ENCODE measurements at places on chromosomes 7 and 10.

GRCh38 chr10:91616137-91616536, 16.7 kb downstream of the PPP1R3C start:
- DNase-seq: no peak

DNA sequence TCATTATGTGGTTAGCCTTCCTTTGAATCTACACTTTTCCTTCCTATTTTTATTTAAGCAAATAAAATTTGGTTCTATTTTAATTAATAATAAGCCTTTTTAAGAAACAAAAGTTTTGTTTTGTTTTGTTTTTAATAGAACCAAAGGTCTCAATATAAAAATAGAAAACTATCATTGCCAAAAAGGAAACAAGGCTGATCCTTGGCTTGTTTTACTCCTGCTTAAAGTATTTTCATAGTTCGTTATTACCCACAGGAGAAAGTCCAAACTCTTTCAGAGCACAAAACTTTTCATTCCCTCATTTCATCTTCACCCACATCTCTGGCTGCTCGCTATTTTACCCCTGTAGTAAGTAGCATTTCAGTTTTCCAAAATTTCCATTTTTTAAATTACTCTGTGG, 374.8 kb downstream of the SEMA3D start:
- DNase-seq: no peak

DNA sequence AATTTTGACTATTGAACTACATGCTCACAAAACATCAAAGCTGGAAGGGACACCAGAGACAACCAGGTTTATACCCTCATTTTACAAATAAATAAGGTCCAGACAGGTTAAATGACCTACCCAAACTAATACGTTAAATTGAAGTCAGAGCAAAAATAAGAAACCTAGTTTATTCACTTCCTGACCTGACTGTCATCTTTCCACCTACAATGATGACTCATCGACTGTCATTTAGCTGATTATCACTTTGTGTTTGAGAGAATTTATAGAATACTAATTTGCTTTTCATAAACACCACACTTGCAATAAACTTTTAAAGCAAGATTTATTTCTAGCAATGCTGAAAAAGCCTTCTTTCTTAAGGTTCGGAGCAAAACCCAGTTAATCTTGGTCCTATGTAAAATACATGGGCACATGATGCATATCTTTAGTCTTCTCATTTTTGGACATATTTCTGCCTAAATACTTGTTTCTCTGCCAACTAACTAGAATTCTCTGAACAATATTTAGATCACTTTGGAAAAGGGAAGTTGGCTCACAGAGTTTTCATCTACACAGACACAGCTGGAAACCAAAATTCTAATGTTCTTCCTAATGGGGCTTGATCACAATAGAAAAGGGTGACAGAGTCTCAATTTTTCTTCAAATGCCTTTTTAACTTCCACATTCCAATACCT, 16.7 kb upstream of the LRRN3 start:
- DNase-seq: no peak

GRCh38 chr10:6067457-6067856, 5.3 kb upstream of the IL2RA start:
- DNase-seq: no peak

DNA sequence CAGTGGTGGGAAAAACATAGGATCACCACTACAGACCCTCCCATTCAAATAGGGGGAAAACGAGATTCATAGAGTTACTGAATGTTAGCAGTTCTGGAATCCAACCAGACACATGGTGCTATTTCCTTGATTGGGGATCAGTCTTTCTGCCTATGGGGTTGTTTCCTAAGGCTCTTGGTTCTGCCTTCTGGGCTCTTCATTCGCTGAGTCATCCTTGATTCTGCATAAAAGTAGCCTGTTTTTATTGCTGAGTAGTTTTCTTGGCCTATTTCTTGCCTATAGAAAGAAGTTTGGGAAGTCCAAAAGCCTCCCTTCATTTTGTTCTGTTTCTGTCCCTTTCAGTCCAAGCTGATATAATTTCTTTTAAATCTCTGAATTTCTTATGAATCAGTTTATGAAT, 99.3 kb upstream of the OIT3 start:
- no peak for DNase-seq

- DNase-seq: no peak
Measured at GRCh38 chr10:75403939-75404814, 2.6 kb upstream of the ZNF503 start.

Data from stimulated activated CD4-positive, alpha-beta T cell treated with anti-CD3 and anti-CD28 coated beads, Interleukin-1b, Interleukin-23, amount 100 ng/mL, for 24 hours (primary cell).